ENCODE measurements at places on chromosomes 5 and 9.
A peak's percentile ranks its signal among the peaks of the same experiment; 100 is the strongest.

DNA sequence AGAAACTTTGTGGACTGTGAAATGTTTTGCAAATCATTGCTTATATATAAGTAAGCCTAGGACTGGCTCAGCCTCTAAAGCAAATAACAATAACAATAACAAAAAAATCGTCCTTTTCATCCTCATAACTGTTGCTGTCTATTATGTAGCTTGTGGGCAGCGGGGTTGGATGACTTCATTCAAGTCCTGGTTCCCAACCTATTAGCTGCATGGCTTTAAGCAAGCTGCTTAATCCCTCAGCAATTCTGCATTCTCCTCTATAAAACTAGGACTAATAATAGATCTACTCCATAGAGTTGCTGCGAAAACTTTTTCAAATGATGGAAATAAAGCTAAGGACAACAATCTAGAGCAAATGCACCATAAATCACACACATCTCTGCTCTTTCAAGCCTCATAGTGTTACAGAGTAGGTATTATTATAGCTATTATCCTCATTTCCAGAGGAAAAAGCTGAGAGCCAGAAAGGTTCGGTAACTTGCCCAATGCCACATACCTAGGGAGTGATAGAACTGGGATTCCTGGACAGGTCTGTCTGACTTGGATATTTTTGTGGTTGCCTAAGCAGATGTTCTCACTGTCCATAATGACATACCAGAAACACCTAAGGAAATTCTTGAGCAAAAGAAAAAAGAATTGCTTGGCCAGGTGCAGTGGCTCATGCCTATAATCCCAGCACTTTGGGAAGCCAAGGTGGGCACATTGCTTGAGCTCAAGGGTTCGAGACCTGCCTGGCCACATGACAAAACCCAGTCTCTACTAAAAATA is 98.8 kb upstream of the ADRA1B start:
- no peak for DNase-seq

GRCh38 chr5:177367981-177368868 is 10.5 kb downstream of the RGS14 start:
- no peak for DNase-seq

- DNase-seq, result no peak
Observed at GRCh38 chr9:137524161-137524980, 25.8 kb downstream of the PNPLA7 start.

GRCh38 chr5:23084815-23085214 is 231.7 kb upstream of the CDH12 start:
- no peak for DNase-seq

DNA sequence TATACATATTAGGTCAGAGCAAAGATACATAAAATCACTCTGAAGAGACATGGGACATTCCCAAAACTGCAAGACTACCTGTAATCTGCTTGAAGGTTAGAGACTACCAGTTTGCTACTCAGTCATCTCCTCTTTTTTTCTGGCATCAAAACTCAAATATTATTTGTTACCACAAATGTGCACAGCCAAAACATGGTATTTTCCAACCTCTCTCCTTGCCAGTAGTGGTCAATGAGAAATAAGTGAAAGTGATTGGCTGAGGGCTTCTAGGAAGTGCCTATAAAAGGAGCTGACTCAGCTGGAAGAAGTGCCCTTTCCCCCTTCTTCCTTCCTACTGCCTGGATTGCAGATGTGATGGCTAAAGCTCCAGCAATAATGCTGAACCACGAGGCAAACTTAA is 13.8 kb downstream of the GZMK start:
- DNase-seq, result no peak

DNA sequence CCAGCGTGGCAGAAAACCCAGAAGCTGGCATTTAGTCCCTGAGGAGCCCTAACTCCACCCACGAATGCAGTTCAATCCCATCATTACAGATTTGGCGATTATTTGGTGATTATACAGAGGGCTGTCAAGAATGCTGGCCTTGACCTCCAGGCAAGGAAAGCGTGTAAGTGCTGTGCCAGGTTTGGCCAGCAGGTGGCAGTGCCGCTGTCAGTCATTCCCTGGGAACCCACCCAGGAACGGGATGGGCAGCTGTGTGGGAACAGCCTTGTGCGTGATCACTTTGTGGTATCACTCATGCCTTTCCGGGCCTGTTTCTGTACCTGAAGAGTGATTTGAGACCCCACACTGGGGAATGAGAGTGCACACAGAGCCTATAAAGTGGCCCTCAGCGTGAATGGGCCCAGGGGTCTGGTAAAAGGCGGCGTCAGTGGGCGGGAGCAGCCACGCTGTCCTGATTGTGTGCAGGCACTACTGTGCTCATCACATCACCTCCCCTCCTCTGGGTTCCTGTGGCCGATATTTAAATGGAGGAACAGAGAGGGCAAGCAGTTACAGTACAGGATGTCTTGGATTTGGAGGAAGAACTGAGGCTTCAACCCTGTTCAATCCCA is 215.6 kb downstream of the ROR2 start:
- DNase-seq, result no peak

DNA sequence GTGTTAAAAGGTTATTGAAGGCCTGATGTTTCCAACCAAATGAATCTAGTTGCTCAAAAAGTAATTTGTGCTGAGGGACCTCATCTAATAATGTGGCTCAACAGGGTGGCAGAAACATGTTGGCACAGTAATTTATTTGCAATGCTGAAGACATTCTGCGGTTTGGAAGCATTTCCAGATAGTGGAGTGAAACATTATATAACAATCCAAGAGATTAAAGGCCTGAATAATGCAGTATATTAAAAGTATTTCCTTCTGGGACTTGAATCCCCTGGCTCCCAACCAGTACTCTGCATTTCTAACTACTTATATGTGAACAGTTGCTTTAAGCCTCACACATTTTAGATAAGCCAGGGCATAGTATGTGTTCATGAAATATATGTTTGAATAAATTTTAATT is 25.9 kb upstream of the ALDH1A1 start:
- peak; percentile 33 for DNase-seq

GRCh38 chr9:116671605-116672004 is 15.5 kb upstream of the TRIM32 start:
- no peak for DNase-seq

GRCh38 chr5:115952588-115952987 is 9.7 kb upstream of the LVRN start:
- DNase-seq, result no peak

DNA sequence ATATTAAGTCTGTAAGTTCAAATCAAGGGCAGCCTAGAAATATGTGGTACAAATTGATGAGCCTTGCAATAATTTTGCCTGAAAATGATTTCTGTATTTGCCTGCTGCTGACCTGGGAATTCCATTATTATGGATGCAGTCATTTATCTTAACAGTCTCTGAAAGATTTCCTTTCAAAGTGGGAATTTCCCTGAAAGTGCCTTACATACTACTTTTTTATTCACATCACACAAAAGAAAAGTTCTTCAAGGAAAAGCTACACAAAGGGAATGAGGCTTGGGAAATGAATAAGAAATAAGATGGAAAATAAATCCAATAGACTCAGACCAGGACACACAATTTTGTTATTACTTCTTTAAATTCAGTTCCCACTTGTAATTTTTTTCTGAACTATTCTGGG is 537.8 kb upstream of the PTGER4 start:
- DNase-seq, result no peak

- DNase-seq, result no peak
Observed at GRCh38 chr5:108232805-108233204, 149.1 kb downstream of the FBXL17 start.

Measured in AG09309 (cell line).